Mesenchymal stem cell (in vitro differentiated cells and primary cell): ENCODE measurements at places on chromosomes 11 and 22.

GRCh38 chr22:46560696-46561295, 23.4 kb upstream of the CELSR1 start:
- DNase-seq, result no peak
- no peak overlapping the region for H3K27ac ChIP-seq
- no peaks in the 10 kb centered on the region for H3K27me3 ChIP-seq
- peaks cover 11% of the 10 kb centered on the region for H3K4me1 ChIP-seq
- H3K36me3 ChIP-seq, result no peaks in the 10 kb centered on the region

GRCh38 chr11:134223121-134223520, 646 bp downstream of the NCAPD3 start:
- peak; percentile 28 for DNase-seq
- no peaks in the 10 kb centered on the region for H3K27me3 ChIP-seq

DNA sequence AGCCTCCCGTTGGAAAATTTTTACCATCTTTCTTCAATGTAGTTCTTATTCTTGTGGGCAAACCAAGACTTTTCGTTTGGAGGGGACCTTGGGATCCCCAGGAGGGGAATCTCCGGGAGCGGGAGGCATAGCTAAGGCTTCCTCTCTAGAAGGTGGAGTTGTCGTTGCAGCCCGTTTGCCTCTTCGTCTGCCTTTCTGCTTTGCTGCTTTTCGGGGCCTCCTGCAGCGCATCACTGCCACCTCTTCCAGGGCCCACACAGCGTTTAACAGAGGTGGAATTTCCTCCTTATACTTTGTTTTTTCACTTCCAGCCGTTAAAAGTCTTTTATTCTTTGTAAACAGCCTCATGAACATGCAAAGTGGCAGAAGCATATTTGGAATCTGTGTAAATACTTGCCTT, 3.5 kb upstream of the IFITM3 start:
- H3K4me1 ChIP-seq, result peaks cover 36% of the 10 kb centered on the region
- H3K27me3 ChIP-seq, result no peaks in the 10 kb centered on the region
- peak; percentile 13 for DNase-seq
- H3K4me3 ChIP-seq, result no peak overlapping the region

GRCh38 chr11:123479048-123479837, 49.2 kb downstream of the GRAMD1B start:
- no peaks in the 10 kb centered on the region for H3K27me3 ChIP-seq
- peaks cover 4% of the 10 kb centered on the region for H3K36me3 ChIP-seq

DNA sequence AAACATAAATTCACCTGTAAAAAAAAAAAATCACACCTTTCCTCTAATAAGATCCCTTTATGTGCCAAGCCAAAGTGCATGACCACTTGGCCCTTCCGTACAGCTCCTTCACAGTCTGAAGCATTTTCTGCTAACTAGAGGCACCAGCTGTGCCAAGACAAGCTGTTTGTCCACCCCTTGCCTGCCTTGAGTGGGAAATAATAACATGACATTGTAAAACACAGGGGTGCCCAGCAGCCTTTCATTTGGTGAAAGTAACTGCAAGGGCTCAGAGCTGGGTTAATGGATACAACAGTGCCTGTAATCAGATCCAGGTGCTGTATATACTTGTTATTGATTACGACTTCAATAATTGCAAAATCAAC, 59.2 kb downstream of the DDIAS start:
- no peak overlapping the region for H3K27ac ChIP-seq
- no peak overlapping the region for H3K4me3 ChIP-seq
- H3K27me3 ChIP-seq, result no peaks in the 10 kb centered on the region
- DNase-seq, result no peak
- peaks cover 4% of the 10 kb centered on the region for H3K4me1 ChIP-seq
- H3K36me3 ChIP-seq, result no peaks in the 10 kb centered on the region

- peak; percentile 43 for DNase-seq
- H3K4me1 ChIP-seq, result peaks cover 25% of the 10 kb centered on the region
- no peaks in the 10 kb centered on the region for H3K36me3 ChIP-seq
- peak overlapping the region; percentile 11 for H3K4me3 ChIP-seq
- H3K27me3 ChIP-seq, result peaks cover 98% of the 10 kb centered on the region
- H3K27ac ChIP-seq, result no peak overlapping the region
Observed at GRCh38 chr11:124863137-124863825, 2.0 kb upstream of the ROBO3 start.
